ENCODE measurements at places on chromosomes 7 and 10.

DNA sequence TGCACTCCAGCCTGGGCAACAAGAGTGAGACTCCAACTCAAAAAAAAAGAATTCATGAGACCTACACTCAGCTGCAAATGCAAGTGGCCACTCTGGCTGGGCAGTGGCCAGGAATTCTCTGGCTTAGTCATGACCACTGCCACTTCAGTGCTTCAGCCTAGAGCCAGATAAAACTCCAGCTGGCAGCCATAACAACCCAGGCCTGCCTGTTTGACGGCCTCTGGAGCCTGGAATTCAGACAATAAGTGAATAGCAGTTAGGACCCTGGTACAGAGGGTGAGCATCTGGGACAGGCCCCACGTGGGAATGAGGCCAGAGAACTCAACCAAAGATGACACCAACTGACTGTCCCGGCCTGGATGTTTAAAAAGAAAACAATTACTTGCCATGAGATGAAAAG is 18.9 kb downstream of the RCC1L start:
- DNase-seq: peak; percentile 91

GRCh38 chr7:100093498-100093897 is 4.7 kb downstream of the COPS6 start:
- no peak for DNase-seq

- no peak for DNase-seq
Measured at GRCh38 chr10:58087896-58088295, 179.8 kb downstream of the IPMK start.

GRCh38 chr7:155739538-155740143 is 72.6 kb downstream of the SHH start:
- DNase-seq: no peak

DNA sequence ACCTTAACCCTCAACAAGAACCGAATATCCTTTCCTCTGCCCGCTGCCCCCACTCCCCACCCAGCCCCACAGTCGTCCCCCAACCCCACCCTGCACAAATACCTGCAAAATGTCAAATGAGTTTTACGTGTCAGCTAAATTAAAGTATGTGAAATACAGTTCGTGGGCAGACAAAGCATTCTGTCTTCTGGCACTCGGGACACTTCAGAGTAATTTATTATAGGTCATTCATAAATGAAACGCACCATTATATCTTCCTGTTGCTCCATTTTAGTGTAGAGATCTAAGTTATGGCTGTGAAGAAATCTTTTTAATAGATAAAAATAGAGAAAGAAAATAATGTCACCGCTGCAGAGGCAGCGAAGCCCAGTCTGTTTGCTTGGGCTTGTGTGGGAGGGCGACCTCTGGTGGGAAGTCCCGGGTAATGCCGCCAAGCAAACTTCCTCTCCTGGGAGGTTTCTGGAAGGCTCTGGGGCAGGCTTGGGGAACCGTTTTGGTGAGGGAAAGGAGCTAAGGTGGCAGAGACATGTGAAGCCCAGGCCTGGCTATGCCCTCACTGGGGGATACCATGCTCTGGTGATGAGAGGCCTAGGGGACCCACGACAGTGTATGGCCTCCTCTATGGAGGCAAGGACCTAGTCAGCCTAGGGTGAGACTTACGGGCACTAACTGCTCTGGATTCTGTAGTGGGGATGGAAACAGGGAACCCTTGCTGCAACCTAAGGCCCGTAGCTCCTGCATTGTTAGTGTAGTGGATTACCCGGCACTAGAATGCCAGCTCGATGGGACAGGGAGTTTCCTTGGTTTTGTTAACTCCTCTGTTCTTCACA is 604.9 kb downstream of the LRMDA start:
- peak; percentile 91 for DNase-seq

DNA sequence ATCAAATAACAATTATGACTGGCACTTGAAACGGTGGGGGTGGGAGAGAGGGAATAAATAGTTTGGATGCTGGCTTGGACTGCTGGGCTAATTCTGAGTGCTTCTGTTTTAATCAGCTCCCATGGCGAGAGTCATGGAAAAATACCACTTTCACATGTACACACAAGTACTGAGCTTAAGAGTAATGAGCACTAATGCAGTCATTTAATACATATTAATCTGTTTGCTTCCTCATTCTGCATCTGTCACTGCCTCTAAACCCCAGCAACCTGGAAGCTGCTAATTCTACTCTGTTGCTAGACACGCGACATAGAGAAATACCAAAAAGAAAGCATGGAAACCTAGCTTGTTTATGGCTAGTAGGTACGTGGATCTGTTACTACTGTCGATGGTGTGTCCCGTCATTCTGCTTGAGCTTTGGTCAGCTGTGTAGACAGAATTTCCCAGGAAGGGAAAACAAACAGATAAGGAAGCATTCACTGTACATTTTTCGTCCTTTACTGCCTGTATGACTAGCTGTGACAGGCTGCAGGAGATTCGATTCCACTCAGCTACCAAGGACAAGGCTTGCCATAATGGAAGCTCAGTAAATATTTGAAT is 238.8 kb downstream of the BAMBI start:
- no peak for DNase-seq

GRCh38 chr7:108415084-108415483 is 41.2 kb downstream of the NRCAM start:
- no peak for DNase-seq

DNA sequence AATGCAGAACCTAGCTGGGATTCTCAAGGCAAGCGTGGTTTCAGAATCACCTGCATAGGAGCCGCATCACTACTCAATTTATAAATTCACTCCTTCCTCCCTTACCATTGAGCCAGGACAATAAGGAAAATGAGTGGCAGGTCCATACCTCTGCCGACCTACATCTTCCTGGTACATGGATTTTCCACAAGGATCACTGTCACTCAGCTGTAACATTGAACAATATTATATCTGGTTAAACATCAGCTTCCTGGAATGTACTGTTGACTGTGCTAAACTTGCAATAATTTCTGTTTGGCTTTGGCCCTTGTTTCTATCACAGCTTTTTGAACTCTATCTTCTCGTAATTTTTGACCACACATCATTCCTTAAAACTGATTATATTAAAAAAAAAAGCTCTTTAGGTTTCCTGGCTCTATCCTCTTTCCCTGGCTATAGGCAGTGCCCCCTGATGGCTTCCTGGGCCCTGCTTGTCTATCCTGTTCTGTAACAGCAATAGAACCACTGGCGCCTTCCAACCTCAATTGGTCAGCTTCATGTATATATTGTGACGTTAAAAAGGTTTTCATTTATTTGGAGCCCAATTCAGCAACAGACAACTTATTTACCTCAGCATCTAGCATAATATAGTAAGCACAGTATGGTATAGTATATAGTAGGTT is 59.2 kb downstream of the RNLS start:
- DNase-seq: no peak

GRCh38 chr7:47666164-47666862 is 84.4 kb upstream of the TNS3 start:
- no peak for DNase-seq

DNA sequence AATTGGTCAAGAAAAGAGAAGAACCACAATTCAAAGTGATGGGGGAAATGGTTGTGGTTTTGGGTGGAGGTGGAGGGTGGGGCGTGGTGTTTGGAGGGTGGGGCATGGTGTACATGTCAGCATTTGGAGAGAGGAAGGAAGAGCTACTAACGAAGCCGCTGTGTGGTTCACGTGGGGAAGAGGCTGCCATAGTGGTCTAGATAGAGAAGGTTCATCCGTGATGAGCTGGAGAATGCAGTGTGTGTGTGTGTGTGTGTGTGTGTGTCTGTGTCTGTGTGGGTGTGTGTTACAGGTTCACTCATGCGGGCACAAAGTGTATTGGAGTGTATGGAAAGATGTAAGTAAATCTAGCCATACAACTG is 6.1 kb upstream of the VCL start:
- no peak for DNase-seq

DNA sequence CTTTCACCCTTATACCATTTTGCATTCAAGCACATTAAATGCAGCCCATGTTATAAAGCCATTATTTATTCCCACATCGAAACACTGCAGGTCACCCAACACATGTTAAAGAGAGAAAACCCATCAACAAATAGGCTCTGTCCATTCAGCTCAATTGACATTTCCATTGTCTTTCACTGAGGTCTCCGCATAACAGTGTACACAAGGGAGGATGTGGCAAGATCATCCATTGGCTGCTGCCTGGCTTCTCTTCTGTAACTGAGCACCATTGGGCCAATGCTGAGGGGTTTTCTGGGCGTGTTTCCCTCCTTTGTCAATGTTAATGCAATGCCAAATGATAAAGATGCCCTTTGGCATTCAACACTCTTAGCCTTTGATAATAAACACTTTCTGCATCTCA is 278.1 kb upstream of the SP4 start:
- no peak for DNase-seq

- no peak for DNase-seq
Measured at GRCh38 chr7:28509251-28510025, 97.1 kb downstream of the CREB5 start.

GRCh38 chr7:22193450-22193983 is 163.4 kb downstream of the RAPGEF5 start:
- peak; percentile 57 for DNase-seq

DNA sequence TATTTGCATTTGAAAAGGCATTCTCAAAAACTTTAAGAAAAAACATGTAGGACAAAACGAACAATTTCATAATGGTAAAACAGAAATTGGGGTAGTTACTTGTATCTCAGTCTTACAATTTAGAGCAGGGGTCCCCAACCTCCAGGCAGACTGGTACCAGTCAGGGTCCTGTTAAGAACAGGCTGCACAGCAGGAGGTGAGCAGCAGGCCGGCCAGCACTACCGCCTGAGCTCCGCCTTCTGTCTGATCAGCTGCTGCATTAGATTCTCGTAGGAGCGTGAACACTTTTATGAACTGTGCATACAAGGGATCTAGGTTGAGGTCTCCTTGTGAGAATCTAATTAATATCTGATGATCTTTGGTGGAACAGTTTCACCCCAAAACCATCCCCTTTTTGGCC is 77.3 kb downstream of the SEMA3A start:
- DNase-seq: no peak

- DNase-seq: no peak
Measured at GRCh38 chr7:85010306-85010705, 176.6 kb downstream of the SEMA3D start.

GRCh38 chr7:68789597-68789996 is 808.7 kb upstream of the AUTS2 start:
- no peak for DNase-seq

- no peak for DNase-seq
Measured at GRCh38 chr7:92072121-92072520, 62.2 kb downstream of the CYP51A1 start.

DNA sequence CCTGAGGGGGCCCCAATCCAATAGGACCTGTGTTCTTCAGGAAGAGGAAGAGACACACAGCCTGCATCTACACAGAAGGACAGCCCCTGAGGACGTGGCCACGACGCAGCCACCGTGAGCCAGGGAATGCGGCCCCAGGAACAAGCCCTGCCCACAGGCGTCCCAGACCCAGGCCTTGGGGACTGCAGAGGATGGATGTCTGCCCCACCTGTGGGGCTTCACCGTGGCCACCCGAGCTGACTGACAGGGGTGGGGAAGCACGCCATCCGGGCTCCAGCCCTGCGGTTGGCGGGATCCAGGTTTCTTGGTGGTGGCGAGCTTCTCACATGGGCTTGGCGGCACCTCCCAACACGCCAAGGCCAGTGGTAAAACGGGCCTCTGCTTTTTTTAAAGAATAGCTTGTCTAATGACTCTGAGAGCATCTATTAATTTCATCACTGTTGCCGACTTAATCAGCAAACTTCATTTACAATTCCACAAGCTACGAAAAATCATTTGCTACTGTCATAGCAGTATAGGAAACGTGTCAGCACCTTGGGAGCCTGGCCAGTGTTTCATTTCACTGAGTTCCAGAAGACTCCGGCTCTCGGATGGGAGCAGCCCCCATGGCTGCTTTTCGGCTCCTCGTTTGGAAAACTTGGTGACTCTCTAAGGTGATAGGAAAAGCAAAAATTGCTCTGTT is 584.0 kb downstream of the PTPRN2 start:
- DNase-seq: no peak

DNA sequence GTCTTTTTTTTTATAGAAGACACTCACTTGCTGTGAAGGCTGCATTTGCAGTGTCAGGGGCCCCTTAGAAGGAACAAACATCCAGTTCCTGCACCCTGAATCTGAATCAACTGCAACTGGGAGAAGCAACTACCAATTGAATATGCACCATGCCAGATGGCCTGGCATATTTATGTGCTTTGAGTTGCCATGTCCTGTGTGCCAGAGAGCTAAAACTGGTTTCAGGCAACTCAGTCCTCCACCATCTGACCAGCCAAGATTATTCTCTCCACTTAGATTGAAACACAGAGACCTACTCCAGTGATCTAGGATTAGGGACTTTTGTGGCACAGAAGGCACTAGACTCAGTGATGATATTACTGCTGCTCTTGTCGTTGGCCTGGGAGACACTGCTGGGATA is 225.4 kb downstream of the HECW1 start:
- no peak for DNase-seq

DNA sequence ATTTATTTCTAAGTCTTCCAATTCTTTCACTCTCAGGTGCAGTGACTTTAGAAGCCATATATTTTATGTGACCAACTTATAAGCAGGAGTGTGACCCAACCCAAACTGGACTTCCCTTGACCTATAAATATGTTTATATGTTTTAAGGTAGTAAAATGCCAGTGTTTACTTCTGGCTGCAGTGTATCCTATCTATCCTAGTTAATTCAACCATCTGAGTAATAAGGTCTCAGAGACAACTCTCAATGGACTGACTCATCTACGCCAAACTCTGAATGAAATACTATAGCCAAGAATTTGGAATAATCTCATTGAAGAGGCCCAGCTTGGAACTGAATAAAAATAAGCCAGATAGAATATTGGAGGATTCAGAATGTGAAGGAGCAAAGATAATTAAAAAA is 544.5 kb upstream of the SORCS1 start:
- DNase-seq: no peak

GRCh38 chr7:125467996-125468854 is 538.6 kb upstream of the POT1 start:
- peak; percentile 57 for DNase-seq

DNA sequence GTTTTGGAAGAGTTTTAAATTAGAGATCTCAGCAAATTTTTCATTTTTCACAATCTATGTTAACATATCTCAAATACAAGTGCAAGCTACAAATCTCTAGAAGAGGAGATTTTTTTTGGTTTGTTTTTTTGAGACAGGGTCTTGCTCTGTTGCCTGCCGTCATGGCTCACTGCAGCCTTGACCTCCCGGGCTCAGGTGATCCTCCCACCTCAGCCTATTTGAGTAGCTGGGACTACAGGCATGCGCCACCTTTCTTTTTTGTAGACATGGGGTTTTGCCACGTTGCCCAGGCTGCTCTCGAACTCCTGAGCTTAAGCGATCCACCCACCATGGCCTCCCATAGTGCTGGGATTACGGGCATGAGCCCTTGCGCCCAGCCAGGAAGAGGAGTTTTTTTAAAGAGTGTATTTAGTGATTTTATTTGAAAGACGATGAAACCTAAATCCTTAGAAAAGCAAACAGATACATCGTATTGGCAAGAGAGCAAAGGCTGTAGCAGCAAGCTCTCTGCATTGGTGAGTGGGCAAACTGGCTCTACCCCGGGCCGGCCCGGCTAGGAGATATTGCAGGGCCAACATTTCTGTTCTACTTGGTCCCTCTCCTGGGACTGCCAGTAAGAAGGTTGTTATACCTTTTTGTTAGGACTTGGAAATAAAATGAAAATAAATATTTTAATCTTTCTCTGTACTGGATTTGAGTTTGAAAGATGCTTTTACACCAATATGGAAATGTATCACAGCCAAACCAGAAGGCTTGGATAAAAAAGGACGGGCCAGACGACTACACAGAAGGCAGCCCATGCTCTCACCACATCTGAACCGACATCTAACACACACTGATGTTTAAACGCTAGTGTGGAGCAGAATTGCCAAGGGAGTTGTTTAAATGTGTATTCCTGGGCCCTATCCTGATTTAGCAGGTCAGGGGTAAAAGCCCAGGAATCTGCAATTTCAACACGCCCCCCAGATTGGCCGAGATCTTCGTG is 49.6 kb upstream of the RHEB start:
- no peak for DNase-seq
